ENCODE measurements at places on chromosomes 11 and 22.
A peak's percentile ranks its signal among the peaks of the same experiment; 100 is the strongest.

DNA sequence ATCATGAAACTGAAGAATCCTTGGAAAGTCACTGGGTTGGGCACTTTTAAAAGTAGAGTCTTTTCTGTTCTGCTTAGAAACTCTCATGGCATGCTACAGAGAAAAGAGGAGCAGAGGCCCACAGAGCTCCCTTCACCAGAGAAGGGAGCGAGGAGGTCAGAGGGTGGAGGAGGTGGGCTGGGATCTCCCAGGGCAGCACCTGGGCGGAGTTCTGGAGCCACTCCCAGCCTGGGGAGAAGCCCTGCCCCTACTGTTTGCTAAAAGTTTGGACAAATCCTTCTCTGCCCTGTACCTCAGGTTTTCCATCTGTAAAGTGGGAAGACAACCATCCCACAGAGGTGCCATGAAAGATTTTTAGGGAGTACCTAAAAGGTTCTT, 299.1 kb downstream of the KIRREL3 start:
- DNase-seq = no peak

GRCh38 chr22:45082795-45083194, 73.0 kb upstream of the PHF21B start:
- DNase-seq = no peak

- no peak for DNase-seq
These were observed 23.6 kb downstream of the LRRC74B start for GRCh38 chr22:21069375-21069774.

GRCh38 chr22:30405731-30406130, 8.9 kb downstream of the SEC14L2 start:
- DNase-seq = no peak

DNA sequence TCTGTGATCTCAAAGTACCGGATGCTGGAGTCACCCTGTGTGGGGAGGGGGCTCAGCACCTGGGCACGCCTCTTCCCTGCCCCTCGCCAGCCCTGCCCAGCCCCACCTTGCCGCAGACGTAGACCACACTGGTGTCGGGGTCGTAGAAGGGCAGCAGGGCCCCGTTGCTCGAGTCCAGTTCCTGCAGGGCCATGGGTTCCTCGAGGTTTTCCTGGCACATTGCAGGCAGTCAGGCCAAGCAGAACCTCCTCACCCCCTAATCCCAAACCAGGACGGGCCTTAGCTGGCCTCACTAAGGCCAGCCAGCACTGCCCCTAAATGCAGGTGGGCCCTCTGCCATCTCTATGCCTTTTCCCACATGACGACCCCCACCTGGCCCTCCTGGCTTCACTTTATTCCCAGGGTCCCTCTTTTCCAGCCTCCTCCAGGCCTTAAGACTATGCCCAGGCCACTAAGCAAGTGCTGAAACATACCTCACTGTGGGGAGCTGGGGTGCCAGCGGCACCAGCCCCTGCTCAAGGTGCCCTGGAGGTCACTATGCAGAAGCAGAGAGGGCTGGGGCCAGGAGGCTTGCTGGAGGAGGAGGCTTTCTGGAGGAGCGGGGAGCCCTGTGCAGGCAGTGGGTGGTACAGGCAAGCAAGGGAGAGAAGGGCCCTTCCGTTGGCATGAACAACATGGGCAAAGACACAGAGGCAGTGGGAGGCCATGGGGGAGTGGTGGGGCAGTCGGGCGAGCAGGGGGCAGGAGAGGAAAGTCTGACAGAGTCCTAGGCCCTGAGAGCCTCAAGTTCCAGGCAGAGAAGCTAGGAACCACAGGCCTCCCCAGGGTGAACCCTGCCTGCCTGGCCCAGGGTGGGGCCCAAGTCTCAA, 2.8 kb downstream of the CORO1B start:
- no peak for DNase-seq

GRCh38 chr11:121437018-121437685, 15.0 kb upstream of the SORL1 start:
- no peak for DNase-seq

GRCh38 chr11:100622404-100622803, 64.7 kb upstream of the ARHGAP42 start:
- no peak for DNase-seq

GRCh38 chr11:121649798-121650197, 197.0 kb upstream of the SORL1-AS1 start:
- DNase-seq = no peak

GRCh38 chr11:35541621-35542375, 16.4 kb upstream of the PAMR1 start:
- DNase-seq = no peak

GRCh38 chr11:95229199-95229992, 1.6 kb downstream of the SESN3 start:
- no peak for DNase-seq

DNA sequence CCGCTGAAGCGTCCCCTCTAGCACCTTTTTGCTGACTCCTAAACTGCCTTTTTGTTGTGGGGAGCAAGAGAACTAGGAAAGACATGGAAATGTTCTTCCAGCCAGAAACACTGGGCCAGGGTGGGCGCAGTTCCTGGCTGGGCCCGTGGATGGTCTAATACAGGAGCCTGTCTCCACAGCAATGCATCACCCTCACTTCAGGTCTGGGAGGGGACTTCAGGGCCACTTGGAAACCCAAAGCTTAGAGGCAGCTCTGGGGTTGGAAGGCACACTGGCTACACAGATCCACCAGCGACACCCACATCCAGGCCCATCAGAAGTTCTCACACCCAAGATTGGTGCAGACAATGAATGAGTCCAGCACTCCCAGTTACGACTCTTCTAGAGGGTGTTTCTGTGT, 120.3 kb downstream of the ETS1 start:
- no peak for DNase-seq

- no peak for DNase-seq
These were observed 19.2 kb downstream of the DTX4 start for GRCh38 chr11:59191095-59191494.

GRCh38 chr11:128493570-128493965, 93.8 kb downstream of the ETS1 start:
- no peak for DNase-seq

- DNase-seq = no peak
These were observed 6.8 kb upstream of the TPBGL start for GRCh38 chr11:75233754-75234172.

GRCh38 chr11:32141745-32142546, 51.1 kb downstream of the RCN1 start:
- DNase-seq = no peak

DNA sequence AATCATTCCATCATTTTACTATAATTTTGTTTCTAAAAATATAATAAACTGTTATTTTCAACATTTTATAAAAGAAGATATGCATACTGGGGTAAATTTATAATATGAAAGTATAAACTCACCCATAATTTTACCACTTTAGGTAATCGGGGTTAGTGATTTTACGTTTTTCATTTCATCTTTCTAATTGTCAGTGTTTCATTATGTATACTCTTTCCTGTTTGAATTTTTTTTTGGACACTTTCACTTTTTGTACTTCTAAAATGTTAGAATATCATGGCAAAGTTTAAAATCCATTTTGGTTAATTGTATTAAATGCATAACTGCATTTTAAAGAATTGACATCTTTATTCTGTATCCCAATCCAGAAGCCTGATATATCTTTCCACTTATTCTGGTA, 115.8 kb downstream of the METTL15 start:
- DNase-seq = no peak

- DNase-seq = peak; percentile 7
These were observed 5.1 kb downstream of the TRIM22 start for GRCh38 chr11:5694642-5695041.

GRCh38 chr11:2325719-2326118, 23.9 kb downstream of the TSPAN32 start:
- DNase-seq = no peak

GRCh38 chr11:116099541-116099940, 595.3 kb upstream of the CADM1 start:
- no peak for DNase-seq

Data from stimulated activated CD8-positive, alpha-beta memory T cell treated with anti-CD3 and anti-CD28 coated beads, Interleukin-7, amount 100 ng/mL, for 4 hours (primary cell).